NCI-H774 (cell line): ENCODE measurements at places on chromosomes 13 and 19.

DNA sequence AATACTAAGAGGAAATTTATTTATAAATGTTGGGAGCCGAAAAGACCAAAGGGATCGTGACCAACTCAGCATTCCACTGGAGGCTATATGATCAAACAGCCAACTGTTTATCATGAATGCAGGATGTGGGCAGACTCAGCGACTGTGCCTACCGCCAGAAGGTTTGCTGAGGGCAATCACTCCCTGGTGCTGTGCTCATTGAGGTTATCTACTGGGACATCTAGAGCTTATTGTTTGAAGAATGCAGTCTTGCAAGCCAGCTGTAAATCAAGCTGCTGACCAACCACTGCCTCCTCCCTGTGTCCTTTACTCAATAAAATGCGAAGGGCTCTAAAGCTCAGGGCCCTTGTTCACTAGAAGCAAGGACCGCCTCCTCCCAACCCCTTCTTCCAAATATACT lies 8.5 kb upstream of the XPO4 start:
- DNase-seq, result no peak

- DNase-seq, result no peak
Observed at GRCh38 chr19:58479303-58479702, 3.2 kb downstream of the ZNF446 start.

GRCh38 chr13:26604784-26605545 lies 47.5 kb downstream of the WASF3 start:
- no peak for DNase-seq

GRCh38 chr13:73119612-73120011 lies 60.8 kb downstream of the KLF5 start:
- DNase-seq, result no peak

DNA sequence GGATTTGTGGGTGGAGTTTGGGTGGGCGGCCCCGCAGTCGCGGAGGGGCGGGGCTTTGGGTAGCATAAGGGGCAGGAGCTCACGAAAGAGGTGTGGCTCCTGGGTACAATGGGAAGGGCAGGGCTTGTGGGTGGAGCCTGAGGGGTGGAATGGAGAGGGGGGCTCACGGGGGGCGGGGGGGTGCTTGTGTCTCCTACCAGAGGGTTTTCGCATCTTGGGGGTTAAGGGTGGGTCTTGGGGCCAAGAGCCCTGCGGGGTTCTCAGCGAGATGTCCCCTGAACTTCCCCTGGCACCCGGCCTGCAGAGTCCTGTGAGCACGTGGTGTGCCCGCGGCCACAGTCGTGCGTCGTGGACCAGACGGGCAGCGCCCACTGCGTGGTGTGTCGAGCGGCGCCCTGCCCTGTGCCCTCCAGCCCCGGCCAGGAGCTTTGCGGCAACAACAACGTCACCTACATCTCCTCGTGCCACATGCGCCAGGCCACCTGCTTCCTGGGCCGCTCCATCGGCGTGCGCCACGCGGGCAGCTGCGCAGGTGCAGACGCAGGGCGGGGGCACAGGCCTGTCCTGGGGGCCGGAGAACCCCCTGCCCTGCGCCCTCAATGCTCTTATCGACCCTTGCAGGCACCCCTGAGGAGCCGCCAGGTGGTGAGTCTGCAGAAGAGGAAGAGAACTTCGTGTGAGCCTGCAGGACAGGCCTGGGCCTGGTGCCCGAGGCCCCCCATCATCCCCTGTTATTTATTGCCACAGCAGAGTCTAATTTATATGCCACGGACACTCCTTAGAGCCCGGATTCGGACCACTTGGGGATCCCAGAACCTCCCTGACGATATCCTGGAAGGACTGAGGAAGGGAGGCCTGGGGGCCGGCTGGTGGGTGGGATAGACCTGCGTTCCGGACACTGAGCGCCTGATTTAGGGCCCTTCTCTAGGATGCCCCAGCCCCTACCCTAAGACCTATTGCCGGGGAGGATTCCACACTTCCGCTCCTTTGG lies 5.1 kb downstream of the FSTL3 start:
- peak; percentile 34 for DNase-seq

DNA sequence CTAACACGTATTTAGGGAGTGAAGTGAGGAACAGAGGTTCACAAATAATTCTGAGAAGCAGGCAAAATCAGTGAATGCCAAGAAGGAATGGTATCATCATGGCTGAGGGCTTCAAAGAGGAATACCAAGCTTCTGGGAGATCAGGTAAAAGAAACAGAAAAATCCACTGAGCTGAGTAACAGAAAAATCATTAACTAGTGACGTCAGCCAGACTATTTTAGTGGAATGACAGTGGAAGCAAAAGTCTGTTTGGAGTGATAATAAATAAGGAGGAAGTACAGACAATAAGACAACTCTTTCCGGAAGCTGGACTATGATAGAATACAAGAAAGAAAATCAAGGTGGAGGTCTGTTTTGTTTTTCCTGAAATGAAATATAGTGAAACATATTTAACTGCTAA lies 83.5 kb downstream of the SACS start:
- no peak for DNase-seq

- no peak for DNase-seq
Observed at GRCh38 chr13:87153371-87153770, 517.8 kb upstream of the SLITRK5 start.

- DNase-seq, result no peak
Observed at GRCh38 chr13:113901231-113901630, 37.4 kb upstream of the GAS6 start.

GRCh38 chr13:59475911-59476310 lies 687.8 kb downstream of the DIAPH3 start:
- DNase-seq, result no peak

- no peak for DNase-seq
Observed at GRCh38 chr13:32829676-32830335, 186.4 kb upstream of the KL start.

DNA sequence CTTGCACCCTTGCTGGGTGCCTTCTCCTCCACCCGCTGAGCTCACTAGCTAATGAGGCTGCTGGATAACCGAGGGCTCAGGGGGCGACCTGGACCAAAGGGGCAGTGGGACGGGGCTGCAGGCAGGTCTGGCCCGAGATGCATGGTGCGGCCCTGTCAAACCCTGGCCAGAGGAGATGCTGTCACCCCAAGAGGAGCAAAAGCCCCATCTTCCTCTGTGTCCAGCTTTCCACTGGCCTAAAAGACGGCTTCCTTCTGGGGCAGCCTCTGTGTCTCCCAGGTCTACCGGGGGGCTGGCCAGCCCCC lies 261.8 kb downstream of the TBC1D4 start:
- DNase-seq, result no peak

DNA sequence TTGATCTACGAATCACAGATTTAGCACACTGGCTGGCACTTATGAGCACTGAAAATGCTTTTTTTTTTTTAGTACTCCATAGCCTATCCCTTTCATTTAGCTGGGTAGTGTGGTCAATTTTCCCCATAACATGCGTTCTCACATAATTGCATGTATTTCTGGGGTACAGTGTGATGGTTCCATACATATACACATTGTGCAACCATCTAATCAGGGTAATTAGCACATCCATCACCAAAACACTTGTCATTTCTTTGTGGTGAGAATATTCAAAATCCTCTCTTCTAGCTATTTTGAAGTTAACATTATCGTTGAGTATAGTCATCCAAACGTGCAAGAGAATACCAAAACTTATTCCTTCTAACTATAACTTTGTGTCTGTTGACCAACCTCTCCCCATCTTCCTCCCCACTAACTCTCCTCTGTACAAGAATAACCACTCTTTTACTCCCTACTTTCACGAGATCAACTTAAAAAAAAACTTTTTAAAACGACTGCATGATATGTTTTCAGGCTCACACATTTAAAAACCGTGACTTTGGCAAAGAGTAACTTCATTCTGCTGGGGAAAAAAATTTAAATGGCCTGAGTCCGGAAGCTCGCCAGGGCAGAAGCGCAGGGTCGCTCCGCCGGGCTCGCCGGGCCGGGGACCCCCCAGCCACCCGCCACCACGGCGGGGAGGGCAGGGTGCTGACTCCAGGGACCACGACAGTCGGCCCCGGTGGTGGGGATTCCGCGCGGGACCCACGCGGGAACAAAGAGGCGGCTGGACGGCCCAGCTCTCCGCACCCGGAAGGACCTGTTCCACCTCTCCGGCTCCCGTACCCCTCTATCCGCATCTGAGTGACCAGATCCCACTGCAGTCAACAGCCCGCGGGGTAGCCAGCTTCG lies 868 bp upstream of the UBAC2 start:
- DNase-seq, result no peak

DNA sequence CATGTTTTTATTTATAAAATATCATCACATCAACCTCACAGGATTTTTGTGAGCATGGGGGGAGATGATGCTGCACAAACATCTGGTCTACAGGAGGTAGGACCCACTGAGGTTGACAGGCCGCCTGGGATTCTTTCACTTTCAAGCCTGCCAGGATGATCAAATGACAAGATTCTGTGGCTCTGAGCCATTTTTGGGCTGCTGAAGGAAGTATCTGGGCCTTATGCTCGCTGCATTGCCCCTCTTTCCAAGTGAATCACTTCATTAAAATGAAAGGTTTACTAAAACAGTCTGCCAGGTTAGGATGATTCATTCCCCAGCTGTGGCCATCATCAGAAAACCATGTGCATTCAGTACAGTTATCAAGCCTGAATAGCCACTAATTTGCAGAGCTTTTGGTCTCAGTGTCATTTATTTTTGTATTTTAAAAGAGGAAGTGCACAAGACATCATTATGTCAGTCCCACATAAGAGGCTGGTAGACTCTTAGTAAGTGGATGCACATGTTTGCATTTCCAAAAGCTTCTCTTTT lies 34.4 kb downstream of the STARD13 start:
- no peak for DNase-seq
